ENCODE measurements at places on chromosomes 13 and 19.

DNA sequence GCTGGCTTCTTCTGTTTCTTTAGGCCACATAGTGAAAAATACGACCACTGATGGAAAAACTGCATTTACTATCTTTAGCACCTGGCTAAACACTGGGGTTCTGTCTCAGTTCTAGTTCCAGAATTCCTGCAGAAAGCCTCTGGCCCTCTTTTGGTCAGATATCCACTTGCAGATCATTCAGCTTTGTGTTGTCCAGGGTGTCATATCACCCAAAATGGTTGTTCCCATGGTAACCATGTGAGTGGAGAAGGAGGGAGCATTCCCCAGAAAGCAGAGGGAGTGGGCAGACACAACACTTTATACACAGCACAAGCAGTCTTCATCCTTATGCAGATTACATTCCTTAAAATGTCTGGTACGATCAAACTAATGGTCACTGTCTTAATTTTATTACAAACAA is 73.5 kb downstream of the CAB39L start:
- no peak for DNase-seq

- no peak for DNase-seq
These were observed 6.2 kb upstream of the COLGALT1 start for GRCh38 chr19:17549085-17549740.

DNA sequence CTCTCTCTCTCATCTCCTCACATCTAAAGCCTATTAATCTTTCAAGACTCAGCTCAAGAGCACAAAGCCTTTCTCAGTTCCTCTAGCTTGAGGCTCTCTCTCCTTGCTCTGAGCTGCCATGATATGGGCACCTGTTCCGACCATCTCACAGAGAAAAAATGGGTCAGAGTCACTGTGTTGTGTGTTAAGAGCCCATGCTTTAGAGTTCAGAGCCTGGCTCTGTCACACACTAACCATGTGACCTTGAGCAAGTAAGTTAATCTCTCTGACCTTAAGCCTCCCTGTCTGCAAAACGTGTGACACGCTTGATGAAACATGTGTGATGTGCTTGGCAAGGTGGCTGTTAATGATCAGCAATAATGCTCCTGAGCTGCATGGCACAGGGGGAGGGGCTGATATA is 245.2 kb downstream of the DLEU7 start:
- no peak for DNase-seq

DNA sequence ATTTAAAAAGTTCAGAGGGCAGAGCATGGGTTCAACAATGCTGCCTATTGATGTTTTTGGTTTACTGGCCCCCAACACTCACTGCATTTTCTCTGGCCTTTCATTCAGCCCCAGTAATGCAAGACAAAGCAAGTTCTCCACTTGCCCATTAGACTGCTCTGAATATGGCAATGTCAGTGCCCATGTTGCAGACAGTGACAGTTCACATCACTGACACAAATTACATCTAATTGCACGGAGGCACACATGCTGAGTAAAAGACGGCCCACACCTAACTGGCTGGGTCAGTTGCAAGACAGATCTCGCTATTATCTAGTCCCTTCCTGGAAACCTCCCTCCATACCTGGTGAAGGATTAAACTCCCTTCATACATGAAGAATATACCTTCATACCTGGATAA is 54.0 kb downstream of the ENOX1 start:
- no peak for DNase-seq

DNA sequence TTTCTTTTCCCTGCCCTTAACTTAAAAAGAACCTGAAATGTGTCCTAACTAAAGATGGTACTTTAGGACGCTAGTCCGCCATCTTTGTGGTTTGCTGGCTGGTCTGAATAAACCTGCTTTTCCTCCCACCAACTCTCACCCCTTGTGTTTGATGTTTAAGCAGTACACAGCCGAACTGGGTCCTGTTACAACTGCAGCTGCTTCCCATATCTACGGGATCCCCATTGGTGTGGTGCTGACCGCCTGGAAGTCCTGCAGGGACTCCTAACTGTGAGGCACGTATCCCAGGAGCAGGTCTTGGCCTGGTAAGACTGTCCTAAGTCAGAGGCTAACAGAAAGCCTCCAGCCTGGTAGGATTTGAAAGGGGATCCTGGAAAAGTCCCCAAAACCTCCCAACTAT is 40.9 kb upstream of the VSTM2B start:
- DNase-seq: no peak

DNA sequence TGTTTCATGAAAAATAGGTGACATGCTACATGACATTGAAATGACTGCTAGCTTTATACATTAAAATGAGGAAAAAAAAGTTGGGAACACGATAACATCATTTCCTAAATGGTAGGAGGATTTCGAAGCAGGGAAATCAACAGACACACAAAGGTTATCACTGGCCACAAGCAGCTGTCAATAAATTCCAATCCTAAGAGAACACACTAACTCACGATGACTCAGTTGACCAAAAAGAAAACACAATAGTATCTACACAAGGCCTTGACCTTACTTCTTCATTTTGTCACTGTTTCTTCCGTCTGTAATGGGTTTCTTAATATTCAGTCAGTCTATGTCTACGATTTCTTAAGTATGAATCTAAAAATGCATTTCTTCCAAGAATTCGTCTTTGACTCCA is 36.5 kb downstream of the STARD13 start:
- no peak for DNase-seq

DNA sequence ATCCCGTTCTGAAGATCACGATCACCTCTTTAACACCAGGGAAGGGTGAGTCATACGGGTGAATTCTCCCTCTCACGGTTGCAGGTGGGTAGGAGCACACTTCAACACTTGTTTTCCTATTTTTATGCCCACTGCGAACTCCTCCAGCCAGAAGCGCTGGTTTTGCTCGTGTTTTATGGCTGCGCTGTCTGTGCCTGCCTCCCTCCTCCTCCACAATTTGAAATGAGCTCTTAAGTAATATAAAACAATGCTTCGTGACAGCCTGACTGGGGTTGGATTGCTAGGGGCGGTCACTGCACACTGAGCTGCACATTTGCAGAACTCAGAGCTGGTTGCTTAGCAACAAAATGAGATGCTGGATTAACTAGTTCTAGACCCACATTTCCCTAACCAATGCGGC is 12.9 kb downstream of the CCDC70 start:
- DNase-seq: no peak

GRCh38 chr13:44715287-44716230 is 139.4 kb upstream of the TSC22D1 start:
- no peak for DNase-seq

DNA sequence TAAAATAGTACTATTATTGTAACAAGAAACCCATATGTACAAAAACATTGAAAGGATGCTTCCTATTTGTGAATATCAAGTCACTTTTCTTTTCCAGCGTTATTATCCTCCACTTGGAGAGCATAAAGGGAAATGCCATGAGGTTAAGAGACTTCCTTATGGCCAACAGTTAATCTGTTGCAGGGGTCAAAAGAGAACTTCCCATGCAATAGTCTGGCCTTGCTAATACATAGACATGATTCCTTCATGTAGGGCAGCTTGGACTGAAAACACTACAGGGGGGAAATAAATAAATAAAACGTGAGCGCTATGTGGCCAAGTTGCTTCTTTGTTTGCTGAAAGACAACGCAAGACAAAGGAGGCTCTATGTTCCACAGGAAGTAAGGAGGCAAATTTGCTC is 269.1 kb upstream of the EDNRB start:
- no peak for DNase-seq

- no peak for DNase-seq
These were observed 106.8 kb downstream of the STOML3 start for GRCh38 chr13:38883783-38884182.

- DNase-seq: no peak
These were observed 7.0 kb upstream of the MYDGF start for GRCh38 chr19:4676955-4677731.

DNA sequence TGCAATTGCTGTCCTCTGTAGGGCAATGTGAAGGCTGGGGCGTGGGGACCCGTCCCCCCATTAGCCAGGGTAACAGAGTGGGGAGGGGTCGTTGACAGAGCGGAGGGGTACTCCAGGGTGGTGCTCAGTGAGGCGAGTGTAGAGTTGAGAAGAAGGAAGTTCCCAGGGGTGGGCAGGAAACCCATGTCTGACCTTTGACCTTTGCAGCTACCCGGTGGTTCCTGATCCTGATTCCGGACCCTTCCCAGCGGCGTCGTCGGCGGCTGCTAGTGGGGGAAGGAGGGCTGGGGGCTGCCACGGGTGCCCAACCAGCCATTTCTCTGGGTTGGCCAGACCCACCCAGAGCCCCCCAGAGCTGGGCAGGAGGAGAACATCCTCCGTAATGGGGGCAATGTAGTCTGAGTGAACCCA is 2.1 kb upstream of the PLVAP start:
- DNase-seq: no peak

- DNase-seq: no peak
These were observed 13.5 kb upstream of the CNFN start for GRCh38 chr19:42403586-42403985.

DNA sequence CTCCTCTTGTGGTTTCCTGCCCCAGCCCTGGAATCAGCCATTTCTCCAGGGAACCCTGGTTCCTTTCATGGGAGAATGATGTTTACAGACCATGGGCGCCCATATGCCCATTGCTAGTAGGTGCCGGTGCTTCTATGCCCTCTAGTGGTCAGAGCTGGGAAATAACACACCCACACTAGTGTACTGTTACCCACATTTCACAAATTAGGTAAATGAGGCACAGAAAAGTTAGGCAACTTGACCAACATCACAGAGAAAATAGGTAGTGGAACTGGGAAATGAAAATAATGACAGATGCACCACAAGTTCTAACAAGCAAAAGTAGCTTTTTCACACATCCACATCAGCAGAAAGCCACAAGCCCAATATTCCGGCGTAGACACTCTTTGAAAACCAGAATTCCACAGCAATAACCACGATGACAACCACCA is 1.3 kb upstream of the CEACAM3 start:
- peak; percentile 62 for DNase-seq

DNA sequence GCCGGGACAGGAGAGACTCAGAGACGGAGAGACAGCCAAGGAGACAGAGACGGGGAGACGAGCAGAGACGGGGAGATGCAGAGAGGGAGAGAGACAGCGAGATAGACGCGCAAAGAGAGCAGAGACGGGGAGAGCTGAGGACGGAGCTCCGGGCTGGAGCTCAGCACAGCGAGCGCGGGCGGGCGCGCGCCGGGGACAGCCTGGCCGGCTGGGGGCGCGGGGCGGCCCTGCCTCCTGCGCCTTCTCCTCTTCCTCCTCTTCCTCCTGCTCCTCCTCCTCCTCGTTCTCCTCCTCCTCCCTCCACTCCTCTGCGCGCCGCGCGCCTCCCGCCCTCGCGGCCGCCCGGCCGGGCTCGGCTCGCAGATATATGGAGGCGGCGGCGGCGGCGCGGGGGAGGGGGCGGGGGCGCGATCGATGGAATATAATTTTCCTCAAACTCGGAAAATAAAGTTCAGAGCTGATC is at the start of gene ERFL:
Gene ERFL, minus strand, starts transcription at position 229 of the 463 bp plus-strand sequence. CDS start 15,530 bp downstream, outside the sequence.
- DNase-seq: peak; percentile 38

GRCh38 chr13:64420181-64420580 is 2810.0 kb downstream of the PCDH9 start:
- no peak for DNase-seq

DNA sequence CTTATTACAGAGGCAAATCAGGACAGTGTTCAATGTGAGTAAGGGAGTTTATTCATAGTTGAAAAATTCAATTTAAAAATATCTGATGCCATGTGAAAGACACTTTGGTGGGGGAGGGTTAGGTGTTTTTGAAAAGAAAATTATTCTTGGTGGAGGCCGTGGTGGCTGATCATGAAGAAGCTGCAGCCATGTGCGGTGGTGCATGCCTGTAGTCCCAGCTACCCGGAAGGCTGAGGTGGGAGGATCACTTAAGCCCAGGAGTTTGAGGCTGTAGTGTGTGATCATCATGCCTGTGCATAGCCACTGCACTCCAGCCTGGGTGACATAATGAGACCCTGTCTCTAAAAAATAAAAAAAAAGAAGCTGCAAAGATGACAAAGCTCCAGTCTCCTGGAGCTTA is 28.6 kb downstream of the WDFY2 start:
- DNase-seq: no peak

DNA sequence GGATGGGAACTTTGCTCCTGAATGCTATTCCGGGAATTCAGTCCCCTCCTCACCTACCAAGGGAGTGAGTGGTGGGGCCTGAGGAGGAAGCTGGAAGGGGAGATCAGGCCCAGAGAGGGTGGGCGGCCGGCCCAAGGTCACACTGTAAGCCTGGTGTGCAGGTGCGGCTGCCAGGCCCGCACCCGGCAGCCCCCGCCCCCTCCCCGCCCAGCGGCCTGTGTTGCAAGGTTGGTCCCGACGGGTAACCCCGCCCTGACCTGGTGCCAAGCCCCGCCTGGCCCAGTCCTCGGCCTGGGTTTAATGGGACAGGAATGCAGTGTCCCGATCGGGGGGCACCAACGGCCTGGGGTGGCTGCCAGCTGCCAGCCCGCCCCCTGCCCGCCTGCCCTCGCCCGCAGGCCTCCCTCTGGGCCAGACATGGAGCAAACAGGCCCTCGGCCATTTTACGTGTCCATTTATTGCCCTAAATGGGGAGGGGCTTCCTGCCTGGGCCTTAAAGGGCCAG is 5.5 kb downstream of the ZBTB7A start:
- no peak for DNase-seq

All from activated T-cell treated with anti-CD3 and anti-CD28 coated beads, Interleukin-2, amount 50 U/mL, for 4 hours (primary cell).